ENCODE measurements at places on chromosomes 7 and 10.

- DNase-seq = no peak
Measured at GRCh38 chr7:16063221-16063620, 358.1 kb downstream of the CRPPA start.

DNA sequence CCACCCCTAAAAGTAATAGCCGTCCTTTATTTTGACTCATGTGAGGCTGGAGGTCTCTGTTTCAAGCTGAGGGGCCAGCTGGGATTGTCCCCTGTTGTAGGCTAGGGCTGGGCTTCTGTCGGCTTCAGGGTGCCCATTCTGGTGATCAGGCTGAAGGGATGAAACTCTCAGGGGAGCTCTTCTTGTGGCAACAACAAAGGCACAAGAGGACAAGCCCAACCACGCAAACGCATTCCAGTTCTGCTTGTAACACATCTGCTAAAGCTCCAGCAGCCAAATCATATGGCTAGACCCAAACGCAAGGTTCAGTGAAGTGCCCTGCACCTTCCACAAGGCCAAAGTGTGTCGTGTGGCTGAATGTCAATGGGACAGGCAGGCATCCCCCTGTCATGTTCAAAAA, 405.7 kb downstream of the INHBA start:
- DNase-seq = no peak

- no peak for DNase-seq
Measured at GRCh38 chr10:129468187-129468586, 1.1 kb downstream of the MGMT start.

DNA sequence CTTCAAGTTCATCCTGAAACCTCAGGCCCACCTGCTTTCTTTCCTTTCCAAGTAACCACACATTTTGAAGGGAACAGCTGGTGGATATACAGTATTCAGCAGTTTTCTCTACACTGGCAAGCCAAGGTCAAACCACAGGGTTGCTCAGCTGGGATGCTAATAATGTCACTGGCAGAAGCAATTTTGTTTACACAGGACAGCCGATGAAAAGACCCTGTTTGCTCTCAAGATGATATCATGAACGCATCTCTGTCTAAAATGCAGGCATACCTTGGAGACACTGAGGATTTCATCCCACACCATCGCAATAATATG, 186.2 kb downstream of the USP6NL start:
- DNase-seq = no peak

DNA sequence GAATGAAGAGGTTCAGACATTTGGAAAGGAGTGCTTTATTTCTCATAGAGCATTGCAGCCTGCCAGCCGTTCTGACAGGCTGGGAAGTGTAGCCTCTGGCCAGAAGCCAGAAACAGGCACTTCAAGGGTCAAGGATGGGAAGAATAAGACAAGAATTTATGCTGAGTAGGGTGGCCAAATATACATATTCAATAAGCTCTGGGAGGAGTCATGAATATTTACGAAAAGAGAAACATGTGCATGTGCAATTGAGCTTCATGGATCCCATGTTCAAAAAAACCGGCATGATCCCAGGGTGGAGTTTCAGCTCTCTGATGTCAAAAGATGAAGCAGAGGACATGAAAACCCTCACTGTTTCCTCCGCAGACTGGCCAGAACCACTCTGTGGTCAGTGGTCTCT, 32.9 kb downstream of the TLX1 start:
- DNase-seq = no peak

GRCh38 chr10:28533571-28534304, 820 bp downstream of the WAC start:
- DNase-seq = no peak

DNA sequence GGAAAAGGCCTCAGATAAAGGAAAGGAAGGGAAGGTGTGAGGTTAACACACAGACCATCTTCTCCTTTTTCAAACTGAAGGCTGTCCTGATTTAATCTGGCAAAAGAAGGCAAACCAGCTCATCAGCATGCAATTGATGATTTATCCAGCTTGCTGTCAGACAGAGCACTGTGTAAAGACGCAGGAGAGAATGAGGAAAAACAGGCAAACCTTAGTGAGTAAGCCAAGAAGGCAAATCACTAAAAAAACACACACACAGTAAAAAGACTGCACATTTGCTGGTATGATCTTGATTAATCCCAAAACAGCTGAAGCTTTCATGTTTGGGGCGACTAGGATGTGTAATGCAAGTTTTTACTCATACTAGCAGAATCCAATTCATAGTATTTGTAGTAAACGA, 65.8 kb upstream of the SKAP2 start:
- DNase-seq = no peak

DNA sequence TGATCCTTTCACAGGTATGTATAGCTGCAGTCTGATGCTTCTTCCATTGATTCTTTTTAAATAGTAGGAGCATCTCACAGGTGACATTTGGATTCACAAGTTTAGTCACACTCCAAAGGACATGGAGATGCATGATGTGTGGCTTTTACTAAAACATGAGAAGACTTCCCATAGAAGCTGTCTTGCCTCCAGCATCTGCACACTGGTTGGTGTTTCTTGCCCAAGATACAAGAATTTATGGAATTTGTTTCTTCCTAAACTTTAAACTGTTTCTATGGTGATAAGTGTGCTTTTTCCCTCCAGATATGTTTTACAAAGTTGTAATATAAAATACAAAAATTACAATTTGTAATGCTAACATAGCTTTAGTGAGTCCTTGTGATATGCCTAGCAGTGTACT, 24.2 kb downstream of the ADIRF start:
- DNase-seq = no peak

GRCh38 chr7:140604760-140605159, 35.9 kb downstream of the DENND2A start:
- no peak for DNase-seq

GRCh38 chr7:117485118-117485620, 5.3 kb downstream of the CFTR start:
- DNase-seq = no peak

DNA sequence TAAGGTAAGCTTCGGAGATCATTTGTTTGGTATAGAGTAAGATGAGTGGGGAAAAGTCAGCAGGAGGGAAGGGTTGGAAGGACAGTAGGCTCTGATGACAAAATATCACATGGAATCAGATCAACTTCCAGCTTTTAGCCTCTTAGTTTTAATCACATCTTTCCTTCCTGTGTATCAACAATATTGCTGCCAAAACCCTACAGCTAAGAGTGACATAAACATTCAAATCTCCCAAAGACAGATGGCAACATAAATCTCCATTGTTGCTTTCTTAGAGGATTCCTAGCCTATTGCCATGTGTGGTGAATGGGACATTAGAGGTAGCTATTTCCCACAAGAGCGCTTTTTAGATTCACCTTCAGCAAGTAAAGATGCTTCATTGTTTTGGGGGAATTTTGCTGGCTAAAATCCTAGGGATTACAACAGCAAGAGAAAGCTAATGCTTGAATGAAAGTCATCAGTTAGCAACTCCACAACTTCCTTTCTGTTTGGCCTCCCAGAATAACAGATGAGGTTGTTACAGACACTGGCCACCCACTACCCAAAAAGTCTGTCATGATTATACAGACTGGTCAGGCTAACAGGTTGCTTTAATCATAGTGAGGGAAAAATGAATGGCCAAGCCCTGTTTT, 35.2 kb upstream of the FZD1 start:
- no peak for DNase-seq

DNA sequence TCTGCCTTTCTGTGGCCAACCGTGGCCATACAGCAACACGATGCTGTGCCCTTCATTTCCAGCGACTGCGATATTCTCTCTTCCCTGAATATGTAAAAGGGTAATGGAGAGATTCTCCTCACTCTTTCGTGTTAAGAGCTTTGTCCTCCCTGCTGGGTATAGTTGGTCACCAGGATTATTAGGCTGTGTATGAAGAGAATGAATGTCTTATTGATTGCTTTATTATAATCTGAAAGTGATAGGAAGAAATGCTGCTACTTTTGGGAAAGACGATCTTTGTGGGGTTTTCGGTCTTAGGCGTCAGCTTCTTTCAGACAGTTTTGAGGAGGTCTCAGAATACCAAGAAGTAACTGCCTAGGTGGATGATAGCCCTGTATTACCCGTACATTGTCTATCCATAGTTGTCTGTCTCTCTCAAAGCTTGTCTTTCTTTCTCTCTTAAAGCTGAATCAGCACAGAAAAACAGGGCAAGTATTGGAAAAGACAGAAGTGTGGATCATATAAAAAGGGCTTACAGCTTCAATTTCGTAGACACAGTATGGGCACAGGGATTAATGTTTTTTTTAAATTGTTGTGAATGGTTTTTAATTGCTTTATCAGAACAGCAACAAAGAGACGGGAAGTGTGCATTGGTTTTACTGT, 1.2 kb downstream of the AHCYL2 start:
- no peak for DNase-seq

- no peak for DNase-seq
Measured at GRCh38 chr10:93493162-93493561, 3.2 kb upstream of the CEP55 start.

DNA sequence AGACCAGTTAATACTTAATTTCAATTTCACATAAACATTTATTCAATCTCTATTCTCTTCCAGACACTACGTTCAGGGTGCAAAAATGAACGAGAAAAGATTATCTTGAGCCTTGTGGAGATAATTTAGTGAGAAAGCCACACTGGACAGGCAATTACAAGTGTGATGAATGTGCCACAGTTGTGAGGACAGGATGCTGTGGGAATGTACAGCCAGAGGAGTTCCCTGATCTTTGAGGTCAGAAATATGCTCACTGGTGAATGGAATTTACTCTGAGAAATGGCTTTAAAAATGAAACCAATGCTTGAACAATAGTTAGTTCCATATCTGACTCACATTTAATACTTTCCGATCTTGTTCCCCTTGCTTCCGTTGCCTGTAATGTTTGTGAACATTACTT, 864.8 kb downstream of the GATA3 start:
- DNase-seq = no peak

- no peak for DNase-seq
Measured at GRCh38 chr7:6691609-6692106, 15.1 kb downstream of the ZNF12 start.

DNA sequence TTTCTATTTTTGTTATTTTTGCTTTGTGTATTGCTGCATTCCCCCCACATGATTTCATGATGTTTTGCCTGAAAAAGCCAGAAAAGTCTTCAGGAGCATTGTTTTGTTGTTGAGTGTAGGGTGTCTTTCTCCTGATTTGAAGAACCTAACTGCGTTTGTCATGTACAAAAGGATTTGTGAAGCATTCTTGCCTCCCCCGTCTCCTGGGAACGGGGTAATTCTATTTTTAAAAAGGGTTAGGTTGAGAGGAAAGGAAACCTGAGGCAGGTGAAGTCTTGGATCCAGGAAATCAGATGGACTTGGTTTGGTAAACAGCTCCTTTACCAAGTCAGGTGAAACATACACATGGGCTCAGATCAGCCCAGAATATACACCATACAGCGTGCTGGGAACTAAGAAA, 26.0 kb upstream of the BTBD16 start:
- DNase-seq = no peak

- no peak for DNase-seq
Measured at GRCh38 chr10:124422742-124423141, 4.0 kb upstream of the OAT start.

- DNase-seq = no peak
Measured at GRCh38 chr7:27187475-27188385, 2.7 kb upstream of the HOXA11 start.

DNA sequence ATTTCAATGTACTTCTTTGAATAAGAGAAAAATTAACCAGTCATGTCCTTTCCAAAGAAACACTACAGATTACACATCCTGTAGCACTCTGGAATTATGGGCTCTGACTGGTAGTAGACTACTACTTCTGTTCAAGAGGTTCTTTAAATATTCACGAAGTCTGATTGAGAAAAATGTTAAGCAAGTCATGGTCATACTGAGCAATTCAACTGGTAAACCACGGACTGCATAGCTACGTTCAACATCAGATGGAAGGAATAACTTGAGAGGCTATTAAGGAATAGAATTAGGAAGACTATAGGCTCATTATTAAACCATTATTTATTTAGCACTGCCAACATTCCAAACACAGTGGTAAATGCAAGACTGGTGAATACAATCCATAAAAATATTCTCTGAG, 160.8 kb downstream of the IMMP2L start:
- DNase-seq = no peak

- DNase-seq = no peak
Measured at GRCh38 chr10:61487506-61487905, 34.3 kb upstream of the TMEM26 start.

DNA sequence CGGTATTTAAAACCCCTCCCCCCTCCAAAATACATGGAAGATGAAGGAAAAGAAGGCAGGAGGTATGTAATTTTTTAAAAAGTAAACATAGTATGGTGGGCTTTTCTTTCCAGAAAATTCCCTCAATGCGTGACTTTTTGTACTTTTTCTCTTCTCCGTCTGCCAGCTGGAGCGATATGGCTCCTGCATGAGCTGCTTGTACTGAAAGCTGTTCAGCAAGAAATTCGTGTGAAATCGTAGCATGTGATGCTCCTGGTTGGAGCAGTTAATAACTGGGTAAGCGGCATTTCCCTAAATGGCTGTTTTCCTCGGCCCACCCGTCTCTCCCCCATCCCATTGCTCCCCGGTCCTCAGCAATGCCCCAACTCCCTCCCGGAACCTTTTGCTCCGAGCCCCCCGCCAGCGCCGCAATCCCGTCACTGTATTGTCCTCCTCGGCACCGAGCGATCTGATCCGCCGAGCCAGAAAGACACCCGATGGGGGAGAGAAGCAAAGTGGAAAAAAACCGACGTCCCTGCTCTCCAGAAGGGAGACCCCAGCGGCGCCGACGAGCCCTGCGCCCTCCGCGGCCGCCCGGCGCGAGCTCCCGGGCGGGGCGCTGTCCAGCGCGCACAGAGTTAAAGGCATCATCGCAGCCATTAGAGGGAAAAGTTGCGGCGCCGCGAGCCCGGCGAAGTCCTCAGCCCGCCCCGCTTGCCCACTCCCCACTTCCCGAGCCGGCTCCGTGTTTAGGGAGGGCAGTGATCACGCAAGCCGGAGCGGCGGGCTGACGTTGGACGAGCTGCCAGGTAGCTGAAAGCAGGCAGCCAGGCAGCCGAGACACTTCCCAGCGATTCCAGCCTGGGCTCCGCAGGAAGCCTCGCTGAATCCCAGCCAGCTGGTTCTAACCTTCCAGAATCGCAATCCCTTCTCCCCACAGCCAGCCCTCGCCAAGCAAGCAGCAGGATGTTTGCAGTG, at the start of gene VSTM2A:
Gene VSTM2A (plus strand): TSS at position 707 of the 957 bp plus-strand sequence. CDS start 356 bp downstream, outside the sequence.
- DNase-seq = no peak

DNA sequence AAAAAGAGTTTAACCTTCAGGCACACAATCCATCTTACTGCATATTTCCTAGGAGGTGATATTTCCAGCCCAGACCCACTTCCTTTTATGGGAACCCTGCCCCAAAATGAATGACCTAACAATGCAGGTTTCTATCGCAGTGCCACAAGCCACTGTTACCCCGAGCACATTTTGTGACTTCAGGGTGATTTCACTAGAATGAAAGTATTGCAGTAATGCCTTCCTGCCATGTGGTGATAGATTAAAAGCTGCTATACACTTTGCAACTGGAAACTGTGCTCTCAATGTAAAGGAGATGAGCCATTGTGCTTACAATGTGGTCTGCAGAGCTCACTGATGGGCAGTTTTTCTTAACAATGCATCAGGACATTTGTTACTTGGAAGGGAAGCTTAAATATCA, 90.5 kb upstream of the RSU1 start:
- DNase-seq = no peak

GRCh38 chr7:34739651-34740300, 81.8 kb downstream of the NPSR1 start:
- no peak for DNase-seq

Measured in GOT3 (cell line).